HS-5 (cell line): ENCODE measurements at places on chromosomes 6 and 20.
A peak's percentile ranks its signal among the peaks of the same experiment; 100 is the strongest.

DNA sequence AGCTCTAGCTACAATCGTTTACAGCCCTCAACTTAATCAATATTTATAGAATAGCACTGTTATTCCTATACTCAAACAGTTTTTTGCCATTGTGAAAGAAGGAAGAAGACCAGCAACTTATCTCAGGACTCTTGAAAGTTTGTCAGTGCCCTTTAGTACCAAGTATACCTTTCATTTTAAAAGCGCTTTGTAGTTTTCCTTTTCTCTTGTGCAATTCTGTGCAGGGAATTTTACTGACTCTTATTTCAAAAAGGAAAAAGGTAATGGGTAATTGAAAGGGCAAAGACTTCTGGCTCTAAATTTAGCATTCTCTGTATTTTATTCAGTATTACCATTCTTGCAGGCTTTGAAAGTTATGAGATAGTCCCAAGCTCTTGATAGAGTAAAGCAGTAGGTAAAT lies 16.8 kb upstream of the RHAG start:
- no peak for DNase-seq

- no peak for DNase-seq
Observed at GRCh38 chr20:23058240-23058639, 8.8 kb upstream of the THBD start.

GRCh38 chr6:160378218-160378617 lies 30.0 kb downstream of the SLC22A3 start:
- DNase-seq: no peak

- DNase-seq: peak; percentile 64
Observed at GRCh38 chr6:7137335-7138045, 29.7 kb downstream of the RREB1 start.

- no peak for DNase-seq
Observed at GRCh38 chr20:25280574-25281535, 33.0 kb downstream of the PYGB start.

GRCh38 chr20:49937027-49937929 lies 1.1 kb downstream of the RNF114 start:
- DNase-seq: no peak

GRCh38 chr6:4030669-4031068 lies 48.3 kb downstream of the FAM217A start:
- no peak for DNase-seq

- peak; percentile 88 for DNase-seq
Observed at GRCh38 chr20:34302723-34303533, at the start of gene AHCY. AHCY (minus strand) TSS chr20:34303355; CDS start chr20:34303270, 85 bp downstream.

- DNase-seq: no peak
Observed at GRCh38 chr6:128516514-128516898, 3.9 kb downstream of the PTPRK start.
